Right renal cortex interstitium (tissue), 3 donors: ENCODE measurements at places on chromosomes 5 and 9. TPM values are rescaled to one million over a fixed set of nuclear protein-coding genes. Genes with fewer than 3 reads are reported as not detected.

The C5orf46 gene
- polyA plus RNA-seq: not detected

The NKD2 gene
- polyA plus RNA-seq: 12.9 TPM

The SPATA31C2 gene
- 0.50 TPM for polyA plus RNA-seq

The ZNF169 gene
- polyA plus RNA-seq: 6.1 TPM

The ZER1 gene
- polyA plus RNA-seq: 29.1 TPM

The NUP214 gene
- polyA plus RNA-seq: 50.0 TPM

The SCGB3A2 gene
- not detected for polyA plus RNA-seq

The FOXD4L3 gene
- not detected for polyA plus RNA-seq

The WNT8A gene
- polyA plus RNA-seq: not detected

The HEMGN gene
- 3.1 TPM for polyA plus RNA-seq

The ARHGEF37 gene
- 5.6 TPM for polyA plus RNA-seq

The ADAMTS2 gene
- polyA plus RNA-seq: 9.4 TPM

The FYB1 gene
- polyA plus RNA-seq: 4.4 TPM

The SPATA31C1 gene
- polyA plus RNA-seq: 0.40 TPM

The TERT gene
- 0.43 TPM for polyA plus RNA-seq

The SPINK7 gene
- not detected for polyA plus RNA-seq

The SPATA31A3 gene
- polyA plus RNA-seq: not detected

The BTNL8 gene
- 0.58 TPM for polyA plus RNA-seq

The ACOT12 gene
- polyA plus RNA-seq: 0.68 TPM

The RMI1 gene
- polyA plus RNA-seq: 25.1 TPM

The NME5 gene
- 23.3 TPM for polyA plus RNA-seq

The SPINK5 gene
- polyA plus RNA-seq: 0.28 TPM

The SLC25A46 gene
- polyA plus RNA-seq: 60.2 TPM

The FREM1 gene
- 182 TPM for polyA plus RNA-seq

The SLC36A2 gene
- polyA plus RNA-seq: 7.4 TPM

The PCA3 gene
- 0.67 TPM for polyA plus RNA-seq

The LCN9 gene
- polyA plus RNA-seq: not detected

The DND1 gene
- not detected for polyA plus RNA-seq

The STPG3 gene
- polyA plus RNA-seq: 1.1 TPM

The IL13 gene
- not detected for polyA plus RNA-seq

The AFAP1L1 gene
- polyA plus RNA-seq: 18.4 TPM

The IFNA13 gene
- not detected for polyA plus RNA-seq

The TIMD4 gene
- polyA plus RNA-seq: 0.42 TPM

The PCDH12 gene
- polyA plus RNA-seq: 17.0 TPM

The ADRB2 gene
- 0.40 TPM for polyA plus RNA-seq

The CDH9 gene
- polyA plus RNA-seq: 8.1 TPM

The MEF2C gene
- polyA plus RNA-seq: 46.0 TPM

The MYORG gene
- 9.9 TPM for polyA plus RNA-seq

The HSD17B3 gene
- 0.67 TPM for polyA plus RNA-seq

The SPINK1 gene
- polyA plus RNA-seq: 2.4 TPM

The LEAP2 gene
- polyA plus RNA-seq: 3.7 TPM

The GRIA1 gene
- 3.4 TPM for polyA plus RNA-seq

The FOXD4 gene
- polyA plus RNA-seq: 0.45 TPM

The CCL28 gene
- polyA plus RNA-seq: 3.4 TPM

The GAPT gene
- polyA plus RNA-seq: 1.8 TPM
